ENCODE measurements at places on chromosomes 4 and X. TPM values are rescaled to one million over a fixed set of nuclear protein-coding genes. Genes with fewer than 3 reads are reported as not detected.

Gene CA5B
- total RNA-seq = 15.6 TPM

GRCh38 chrX:150954951-150955350 lies 28.2 kb upstream of the HMGB3 start:
- no peak for DNase-seq

GRCh38 chr4:188053302-188053701 lies 56.1 kb downstream of the TRIML2 start:
- DNase-seq = no peak

Gene GRIA3
- total RNA-seq = 51.9 TPM
